A549 treated with RU486 at 1 μM for 4 hours (cell line): ENCODE measurements at places on chromosomes 11 and 22. TPM values are rescaled to one million over a fixed set of nuclear protein-coding genes. Genes with fewer than 3 reads are reported as not detected.

MS4A12 gene
- not detected in 5 replicates for total RNA-seq

ABTB2 gene
- 17.8 to 27.5 TPM (median 23.1 TPM) in 5 replicates for total RNA-seq

SLC29A2 gene
- total RNA-seq = 2.6 to 5.4 TPM (median 4.9 TPM) in 5 replicates

PTH gene
- total RNA-seq = not detected in 5 replicates

PRG2 gene
- 0.07 TPM in 1 of 5 replicates, not detected in the others for total RNA-seq

POLDIP3 gene
- total RNA-seq = 36.5 to 40.1 TPM (median 39.2 TPM) in 5 replicates

B4GALNT4 gene
- total RNA-seq = 11.0 to 22.7 TPM (median 15.6 TPM) in 5 replicates

CBY1 gene
- 13.4 to 19.2 TPM (median 15.1 TPM) in 5 replicates for total RNA-seq

IFITM10 gene
- 1.0 to 1.4 TPM (median 1.1 TPM) in 5 replicates for total RNA-seq

GLB1L3 gene
- not detected in 5 replicates for total RNA-seq

POU2AF2 gene
- total RNA-seq = not detected in 5 replicates

WT1 gene
- 4.9 to 6.5 TPM (median 6.4 TPM) in 5 replicates for total RNA-seq
